ENCODE measurements at places on chromosomes 7 and 10. TPM values are rescaled to one million over a fixed set of nuclear protein-coding genes. Genes with fewer than 3 reads are reported as not detected.

- DNase-seq = no peak
Measured at GRCh38 chr10:126057494-126057893, 161.1 kb downstream of the FANK1 start.

GRCh38 chr10:71634531-71635164 is 84.9 kb downstream of the C10orf105 start:
- DNase-seq = peak; percentile 56

- no peak for DNase-seq
Measured at GRCh38 chr7:30635798-30636197, 41.1 kb downstream of the GARS1 start.

DNA sequence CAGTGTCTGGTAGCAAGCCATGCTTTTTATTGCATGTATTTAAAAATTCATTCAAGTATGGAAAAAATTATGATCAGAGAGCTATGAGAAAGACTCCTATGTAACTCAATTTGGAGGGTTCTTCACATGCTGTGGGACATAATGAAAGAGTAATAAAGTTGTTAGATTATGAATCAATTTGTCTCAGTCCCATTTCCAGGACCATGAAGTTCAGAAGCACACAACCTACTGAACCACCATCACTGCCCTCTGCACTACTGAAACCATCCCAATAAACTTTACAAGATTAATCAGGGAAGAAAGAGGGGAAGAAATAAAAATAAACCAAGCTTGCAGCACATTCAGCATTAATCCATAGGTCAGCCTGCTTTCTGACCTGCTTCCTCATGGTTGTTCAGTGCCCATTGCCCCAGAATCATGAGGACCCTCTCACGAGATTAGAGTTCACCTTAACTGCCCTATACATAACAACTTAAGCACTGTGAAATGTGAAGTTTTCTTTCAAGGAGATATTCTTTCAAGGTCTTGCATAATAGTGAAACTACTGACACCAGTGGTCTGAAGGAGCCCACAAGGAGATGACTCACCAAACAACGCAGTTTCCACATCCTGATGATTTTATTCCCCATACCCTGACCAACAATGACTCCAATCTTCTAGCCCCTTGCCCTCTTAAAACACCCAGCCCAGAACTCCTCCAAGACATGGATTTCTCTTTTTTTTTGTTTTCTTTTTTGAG is 171.5 kb upstream of the ADCY1 start:
- DNase-seq = no peak

- no peak for DNase-seq
Measured at GRCh38 chr10:48894911-48895802, 44.5 kb downstream of the LRRC18 start.

DNA sequence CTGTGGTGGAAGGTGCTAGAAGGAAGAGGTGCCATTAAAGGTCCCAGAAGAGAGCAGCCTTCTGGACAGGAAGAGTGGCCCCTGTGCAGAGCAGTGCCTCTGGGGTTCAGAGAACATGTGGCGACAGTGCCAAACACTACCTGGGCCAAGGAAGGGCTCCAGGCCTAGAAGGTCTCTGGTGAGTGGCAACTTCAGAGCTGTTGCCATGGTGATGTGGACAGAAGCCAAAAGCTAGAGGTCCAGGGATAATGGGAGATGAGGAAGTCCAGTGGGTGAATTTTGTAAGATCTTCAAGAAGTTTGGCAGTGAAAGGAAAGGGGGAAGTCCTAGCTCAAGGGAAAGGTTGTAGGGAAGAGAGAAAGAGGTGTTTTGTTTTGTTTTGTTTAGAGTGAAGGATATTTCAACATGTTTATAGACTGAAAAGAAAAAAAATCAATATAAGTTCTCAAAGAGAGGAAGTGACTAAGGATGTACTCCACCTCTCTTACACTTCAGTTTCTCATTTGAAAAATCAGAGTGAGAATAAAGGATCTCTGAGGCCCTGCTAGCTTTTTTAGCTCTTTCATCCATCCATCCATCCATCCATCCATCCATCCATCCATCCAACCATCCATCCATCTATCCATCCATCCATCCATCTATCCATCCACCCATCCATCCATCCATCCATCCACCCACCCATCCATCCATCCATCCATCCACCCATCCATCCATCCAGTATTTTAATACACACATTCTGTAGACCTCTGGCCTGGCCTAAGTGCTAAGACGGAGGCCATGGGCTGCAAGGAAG is 77.1 kb upstream of the DUSP5 start:
- peak; percentile 44 for DNase-seq

- no peak for DNase-seq
Measured at GRCh38 chr10:86522510-86522855, 891 bp upstream of the WAPL start.

- DNase-seq = no peak
Measured at GRCh38 chr7:132871419-132871818, 210.5 kb downstream of the CHCHD3 start.

GRCh38 chr10:6536102-6536501 is 44.0 kb downstream of the PRKCQ start:
- no peak for DNase-seq

- DNase-seq = no peak
Measured at GRCh38 chr10:23197416-23197861, 5.3 kb downstream of the PTF1A start.

- DNase-seq = no peak
Measured at GRCh38 chr10:70759781-70760180, 25.4 kb downstream of the TBATA start.

DNA sequence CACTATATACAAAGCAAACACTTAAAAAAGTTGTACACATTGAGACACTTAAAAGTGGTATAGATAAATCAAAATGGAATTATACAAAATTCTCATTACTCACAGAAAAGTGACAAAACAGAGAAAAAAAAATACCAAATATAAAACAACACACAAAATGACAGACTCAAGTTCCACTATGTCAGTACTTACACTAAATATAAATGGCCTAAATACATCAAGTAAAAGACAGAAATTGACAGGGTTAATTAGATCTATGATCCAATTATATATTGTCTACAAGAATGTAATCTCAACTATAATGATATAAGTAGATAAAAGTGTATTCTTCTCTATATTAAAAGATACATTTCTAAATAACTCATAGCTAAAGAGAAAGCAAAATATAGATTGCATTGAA is 401.6 kb upstream of the PFKP start:
- DNase-seq = no peak

DNA sequence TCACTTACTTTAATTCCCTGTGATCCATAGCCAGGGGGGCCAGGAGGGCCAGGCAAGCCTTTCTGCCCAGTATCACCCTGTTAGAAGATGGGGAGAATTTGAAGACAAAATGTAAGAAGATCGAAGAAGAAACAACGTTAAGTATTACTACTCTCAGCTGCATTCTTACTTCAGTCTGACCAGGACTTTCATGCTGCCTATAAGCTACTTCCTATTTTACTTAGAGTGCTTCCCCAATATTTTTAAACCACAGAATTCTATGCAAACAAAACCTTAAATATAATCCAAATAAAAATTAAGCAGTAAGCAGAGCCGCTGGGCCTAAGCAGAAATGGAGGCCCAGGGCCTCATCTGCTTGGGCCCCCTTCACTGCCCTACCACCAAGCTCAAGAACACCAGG is 117.8 kb downstream of the COL28A1 start:
- no peak for DNase-seq

GRCh38 chr10:6411436-6411835 is 168.6 kb downstream of the PRKCQ start:
- DNase-seq = no peak

DNA sequence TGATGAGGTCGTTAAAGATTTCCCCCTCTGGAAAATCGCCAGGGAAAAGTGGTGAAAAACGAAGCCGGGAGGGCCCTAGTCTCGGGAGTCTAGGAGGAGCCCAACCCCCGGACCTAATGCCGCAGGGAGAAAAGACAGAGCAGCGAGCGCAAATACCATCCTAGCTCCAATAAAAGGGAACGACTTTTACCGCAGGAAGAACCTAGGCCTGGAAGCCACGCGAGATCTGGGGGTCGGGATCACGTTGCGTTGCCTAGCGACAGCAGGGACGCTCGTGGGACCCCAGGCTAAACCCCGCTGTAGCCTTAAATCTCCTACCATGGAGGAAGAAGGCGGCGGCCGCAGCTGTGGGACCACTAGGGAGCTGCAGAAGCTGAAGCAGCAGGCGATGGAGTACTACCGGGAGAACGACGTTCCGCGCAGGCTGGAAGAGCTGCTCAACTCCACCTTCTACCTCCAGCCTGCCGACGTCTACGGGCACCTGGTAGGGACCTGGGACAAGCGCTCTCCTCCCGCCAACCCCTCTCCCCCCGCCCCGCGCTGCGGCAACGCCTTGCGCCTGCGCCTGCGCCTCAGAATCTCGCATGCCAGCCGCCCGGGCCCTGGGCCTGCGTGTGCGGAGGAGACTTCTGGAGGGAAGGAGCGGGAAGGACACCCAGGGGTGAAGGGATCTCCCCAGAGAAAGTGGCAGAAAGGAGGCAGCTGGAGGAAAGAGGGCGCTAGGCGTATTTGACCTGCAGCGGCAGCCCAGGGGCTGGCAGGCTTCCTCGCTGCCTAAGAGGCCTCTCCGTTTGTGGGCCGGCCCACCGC is at the start of gene ENO4:
ENO4 (plus strand) TSS at position 252 of the 810 bp plus-strand sequence; CDS start at position 320, 68 bp downstream.
- DNase-seq = peak; percentile 91

The FXYD4 gene
- total RNA-seq = 1.4 TPM

The HTR5A gene
- 0.93 TPM for total RNA-seq

The ZNF679 gene
- total RNA-seq = 1.3 TPM

The GNAT3 gene
- total RNA-seq = not detected

The WEE2 gene
- total RNA-seq = not detected

The ZNF786 gene
- 8.3 TPM for total RNA-seq

The SMKR1 gene
- total RNA-seq = 57.0 TPM

The GDI2 gene
- 204 TPM for total RNA-seq

The LRRC4 gene
- 10.2 TPM for total RNA-seq
